ENCODE measurements at places on chromosomes 5 and 9.

GRCh38 chr9:7318920-7319319 lies 480.7 kb downstream of the DMAC1 start:
- DNase-seq: no peak

DNA sequence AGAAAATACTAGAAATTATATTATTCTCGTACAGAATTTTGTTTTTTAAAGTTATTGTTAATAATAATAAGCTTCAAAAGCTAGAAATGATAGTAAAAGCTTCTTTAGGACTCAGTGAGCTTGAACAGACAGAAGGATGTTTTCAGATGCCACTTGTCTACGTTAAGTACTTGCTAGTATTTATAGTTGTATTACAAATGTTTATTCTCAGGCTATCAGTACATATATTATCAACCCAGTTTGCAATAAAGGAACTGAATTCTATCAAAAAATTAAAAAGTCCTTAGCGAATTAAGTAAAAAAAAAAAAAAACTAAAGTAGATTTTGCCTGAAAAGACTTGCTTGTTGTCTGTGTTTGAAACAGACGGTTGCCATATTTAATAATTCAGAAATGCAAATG lies 23.9 kb downstream of the HCN1 start:
- no peak for DNase-seq

GRCh38 chr9:4065054-4065453 lies 234.8 kb downstream of the GLIS3 start:
- no peak for DNase-seq

- no peak for DNase-seq
These were observed at the start of gene GPX8 for GRCh38 chr5:55159763-55160492. Gene GPX8 (plus strand): TSS chr5:55160171. CDS start chr5:55160193, 22 bp downstream.

DNA sequence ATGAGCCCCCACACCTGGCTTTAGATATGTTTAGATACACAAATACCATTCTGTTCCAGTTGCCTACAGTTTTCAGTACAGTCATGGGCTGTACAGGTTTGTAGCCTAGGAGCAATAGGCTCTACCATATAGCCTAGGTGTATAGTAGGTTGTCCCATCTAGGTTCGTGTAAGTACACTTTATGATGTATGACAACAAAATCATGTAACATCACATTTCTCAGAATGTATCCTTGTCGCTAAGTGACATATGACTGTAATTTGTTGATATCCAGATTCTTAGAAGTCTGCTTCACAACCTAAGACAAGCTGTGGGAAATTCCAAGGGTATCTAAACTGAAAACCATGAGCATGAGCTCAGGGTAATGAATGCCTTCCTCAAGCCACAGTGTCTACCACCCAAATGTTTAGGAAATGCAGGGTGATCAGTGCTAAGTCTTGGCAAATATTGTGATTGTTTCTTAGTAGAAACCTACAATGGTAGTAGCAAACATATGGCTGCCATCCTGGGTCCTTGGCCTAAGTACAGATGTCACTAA lies 8.4 kb downstream of the ECM2 start:
- DNase-seq: no peak

- DNase-seq: no peak
These were observed 2.0 kb upstream of the C1QTNF3 start for GRCh38 chr5:34045023-34045422.

- no peak for DNase-seq
These were observed 107.3 kb downstream of the ZNF608 start for GRCh38 chr5:124639095-124639665.

DNA sequence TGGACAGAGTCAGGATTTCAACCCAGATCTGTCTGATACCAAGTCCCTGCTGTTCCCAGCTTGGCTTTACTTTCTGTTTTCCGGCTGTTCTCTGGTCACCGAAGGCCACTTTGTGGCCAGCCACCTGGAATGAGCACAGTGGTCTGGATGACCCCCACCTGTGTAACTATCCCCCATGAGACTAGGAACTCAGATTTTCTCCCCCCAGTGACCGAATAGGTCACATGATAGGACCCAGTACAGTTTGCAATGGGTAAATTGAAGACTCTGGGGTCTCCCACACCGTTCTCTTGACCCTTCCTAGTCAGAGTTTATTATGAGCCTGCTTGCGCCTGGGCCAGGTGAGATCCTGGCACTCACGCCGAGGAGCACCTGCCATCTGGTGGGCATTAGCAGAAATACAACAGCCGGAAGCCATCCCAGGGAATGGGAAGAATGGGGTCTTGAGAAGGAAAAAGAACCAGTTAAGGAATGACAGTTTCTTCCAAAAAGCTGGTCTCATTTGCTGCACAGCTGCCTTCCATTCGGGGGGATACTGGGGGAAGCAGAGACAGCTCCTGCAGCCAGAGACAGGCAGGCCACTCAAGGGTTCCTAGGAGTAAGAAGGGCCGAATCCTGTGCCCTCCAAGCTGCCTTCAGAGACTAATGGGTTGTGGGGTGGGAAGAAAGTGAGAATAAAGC lies 7.1 kb downstream of the PHYHD1 start:
- peak; percentile 35 for DNase-seq

DNA sequence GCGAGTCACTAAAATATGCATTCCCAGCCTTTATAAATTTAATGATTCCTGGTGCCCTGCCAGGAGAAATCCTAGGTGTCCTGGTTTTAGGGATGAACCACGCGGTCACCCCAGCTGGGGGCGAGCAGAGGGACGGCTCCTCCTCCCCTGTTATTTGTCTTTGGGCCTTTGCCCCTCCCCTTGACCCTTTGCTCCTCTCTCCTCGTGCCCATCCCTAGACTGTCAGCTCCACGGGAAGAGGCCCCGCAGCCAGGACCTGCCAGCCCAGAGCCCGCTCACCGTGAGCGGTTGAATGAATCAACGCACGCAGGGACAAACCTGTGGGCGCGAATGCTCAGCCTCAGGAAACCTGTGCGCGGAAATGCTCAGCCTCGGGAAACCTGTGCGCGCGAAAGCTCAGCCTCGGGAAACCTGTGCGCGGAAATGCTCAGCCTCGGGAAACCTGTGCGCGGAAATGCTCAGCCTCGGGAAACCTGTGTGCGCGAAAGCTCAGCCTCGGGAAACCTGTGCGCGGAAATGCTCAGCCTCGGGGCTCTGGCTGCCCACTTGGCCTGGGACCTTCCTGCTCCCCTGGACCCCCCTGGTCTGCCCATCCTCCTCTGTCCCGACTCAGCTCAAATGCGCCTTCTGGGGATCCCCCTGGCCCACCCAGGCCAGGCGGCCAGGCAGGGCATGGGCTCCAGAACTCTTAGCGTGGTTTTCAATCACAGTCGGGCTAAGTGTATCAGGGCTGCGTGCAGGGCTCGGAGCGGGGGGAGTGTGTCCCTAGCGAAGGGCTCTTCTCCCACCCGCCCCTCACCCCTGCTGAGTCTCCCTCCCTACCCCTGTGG lies 140.5 kb upstream of the COL5A1 start:
- no peak for DNase-seq

DNA sequence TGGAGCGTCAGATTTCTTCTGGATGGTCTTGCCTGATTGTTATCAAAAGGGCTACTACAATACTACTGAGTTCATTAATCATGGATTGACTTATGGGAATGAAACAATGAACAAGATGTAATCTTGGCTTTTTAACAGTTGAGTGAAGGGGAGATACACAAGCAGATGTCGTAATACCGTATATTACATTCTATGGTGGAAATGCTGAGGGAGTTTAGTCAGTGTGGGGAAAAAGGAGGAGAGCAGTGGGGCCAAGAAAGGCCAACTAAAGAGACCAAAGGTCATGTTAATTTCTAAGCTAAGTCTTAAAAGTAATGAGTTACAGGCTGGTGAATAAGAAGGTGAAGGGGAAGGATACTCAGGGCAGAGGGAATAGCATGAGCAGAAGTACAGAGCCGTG lies 29.0 kb upstream of the PSAT1 start:
- no peak for DNase-seq

DNA sequence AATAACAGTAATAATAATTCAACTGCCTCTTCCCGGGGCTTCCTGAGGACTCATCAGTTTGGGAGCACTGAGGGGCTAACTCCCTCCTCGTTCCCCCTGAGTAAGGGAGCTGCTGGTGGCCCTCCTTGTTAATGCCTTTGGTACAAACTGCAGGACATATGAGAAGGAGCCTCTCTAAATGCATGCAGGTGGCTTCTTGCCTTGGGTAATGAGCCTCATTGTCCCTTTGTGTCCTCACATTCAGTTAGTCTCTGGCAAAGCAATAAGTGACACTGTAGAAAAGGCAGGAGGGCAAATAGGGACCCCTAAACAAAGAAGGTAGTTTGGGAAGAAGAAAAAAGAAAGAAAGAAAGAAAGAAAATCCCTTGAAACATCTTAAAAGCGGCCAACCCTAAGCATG lies 95.4 kb upstream of the ERCC6L2 start:
- no peak for DNase-seq

GRCh38 chr5:62701036-62701435 lies 122.4 kb downstream of the LRRC70 start:
- no peak for DNase-seq

DNA sequence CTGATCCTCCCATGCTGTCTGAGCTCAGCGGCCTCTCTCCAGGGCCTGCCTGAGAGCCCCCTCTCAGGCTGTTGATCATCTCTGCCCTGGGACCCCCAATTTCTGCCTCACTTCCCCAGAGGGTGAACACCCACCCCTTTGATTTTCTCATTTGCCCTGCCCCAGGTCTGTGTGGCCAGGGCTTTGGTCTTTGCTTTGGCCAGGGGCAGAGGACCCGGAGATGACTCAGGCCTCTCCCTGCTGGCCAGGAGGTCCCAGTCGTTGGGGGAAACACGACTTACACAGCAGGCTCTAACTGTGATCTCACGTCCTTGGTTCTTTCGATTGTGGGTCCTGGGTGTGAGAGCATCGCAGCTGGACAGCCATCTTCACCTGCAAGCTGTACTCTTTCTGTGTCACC lies 1.1 kb upstream of the ADAMTS2 start:
- DNase-seq: no peak

- DNase-seq: peak; percentile 79
These were observed 7.4 kb downstream of the B4GALT1 start for GRCh38 chr9:33159777-33160127.

- peak; percentile 4 for DNase-seq
These were observed 1173.4 kb upstream of the ACO1 start for GRCh38 chr9:31210978-31211570.

DNA sequence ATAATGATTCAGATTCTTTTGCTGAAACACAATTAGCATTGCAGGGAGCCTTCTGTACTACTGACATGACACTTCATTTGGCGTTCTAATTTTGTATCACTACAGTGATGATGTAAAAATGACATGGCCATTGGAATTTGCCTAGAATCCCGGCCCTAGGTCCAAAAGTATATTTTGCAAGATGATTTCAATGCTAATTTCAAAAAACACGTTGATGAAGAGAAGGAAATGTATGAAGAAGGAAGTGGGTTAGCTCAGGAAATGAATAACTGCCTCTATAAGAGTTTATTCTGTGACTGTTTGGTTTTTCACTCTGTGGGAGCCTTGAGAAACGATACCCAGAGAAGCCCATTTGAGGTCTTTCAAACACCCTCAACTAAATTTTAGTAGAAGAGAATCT lies 59.3 kb downstream of the OSTF1 start:
- no peak for DNase-seq

- DNase-seq: no peak
These were observed 17.6 kb downstream of the FAM169A start for GRCh38 chr5:74848553-74849025.

DNA sequence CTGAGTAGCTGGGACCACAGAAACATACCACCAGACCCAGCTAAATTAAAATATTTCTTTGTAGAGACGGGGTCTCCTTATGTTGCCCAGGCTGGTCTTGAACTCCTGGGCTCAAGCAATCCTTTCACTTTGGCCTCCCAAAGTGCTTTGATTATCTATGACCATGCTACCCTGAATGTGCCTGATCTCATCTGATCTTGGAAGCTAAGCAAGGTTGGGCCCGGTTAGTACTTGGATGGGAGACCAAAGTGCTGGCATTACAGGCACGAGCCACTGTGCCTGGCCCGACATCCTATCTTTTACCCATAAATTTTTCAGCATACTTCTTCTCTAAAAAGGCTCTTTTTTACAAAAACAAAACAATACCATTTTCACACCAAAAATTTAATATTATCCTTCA lies 137.0 kb upstream of the LRRTM2 start:
- DNase-seq: no peak

DNA sequence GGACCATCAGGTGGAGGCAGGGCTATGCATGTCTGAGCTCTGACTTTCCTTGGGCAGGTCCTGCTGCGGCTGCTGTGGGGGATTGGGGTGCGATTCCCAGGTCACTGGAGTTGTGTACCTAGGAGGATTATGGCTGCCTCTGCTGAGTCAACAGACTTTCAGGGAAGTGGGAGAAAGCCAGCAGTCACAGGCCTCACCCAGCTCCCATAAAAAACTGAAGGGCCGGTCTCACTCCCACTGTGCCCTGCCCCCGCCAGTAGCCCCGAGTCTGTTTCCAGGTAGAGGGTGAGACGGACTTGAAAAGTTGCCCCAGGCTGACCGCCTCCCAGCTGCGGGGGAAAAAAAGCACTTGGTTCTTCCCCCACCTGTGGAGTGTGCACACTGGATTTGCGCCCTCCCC lies 76.7 kb downstream of the FAM170A start:
- DNase-seq: no peak

DNA sequence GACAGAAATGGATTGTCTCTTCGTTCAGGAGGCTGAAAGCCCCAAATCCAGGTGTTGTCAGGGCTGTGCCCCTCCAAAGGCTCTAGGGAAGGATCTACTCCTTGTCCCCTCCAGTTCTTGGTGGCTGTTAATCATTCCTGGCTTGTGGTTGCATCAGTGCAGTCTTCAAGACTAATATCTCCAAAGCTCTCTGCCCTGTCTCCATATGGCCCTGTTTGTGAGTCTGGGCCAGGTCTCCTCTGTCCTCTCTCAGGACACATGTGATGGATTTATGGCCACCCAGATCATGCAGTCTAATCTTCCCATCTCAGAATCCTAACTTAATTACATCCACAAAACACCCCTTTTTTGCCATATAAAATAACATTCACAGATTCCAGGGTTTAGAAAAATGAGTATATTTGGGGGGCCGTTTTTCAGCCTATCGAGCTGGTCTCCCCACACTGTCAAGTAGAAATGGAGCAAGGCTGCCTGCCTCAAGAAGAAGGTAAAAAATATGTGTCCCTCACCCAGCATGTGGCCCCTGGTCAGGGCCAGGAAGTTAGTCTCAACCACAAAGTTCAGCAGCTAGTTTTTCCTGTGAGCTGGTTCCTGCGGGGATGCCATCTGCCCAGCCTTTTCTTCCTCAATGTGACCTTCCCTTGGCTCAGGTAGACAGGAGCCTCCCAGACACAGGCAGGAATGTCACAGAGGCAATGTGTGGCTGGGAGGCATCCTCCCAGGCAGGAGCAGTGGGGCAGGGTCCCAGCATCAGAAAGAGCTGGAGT lies 509.4 kb downstream of the IRX1 start:
- no peak for DNase-seq

- no peak for DNase-seq
These were observed 56.5 kb upstream of the SPATA31D4 start for GRCh38 chr9:81871695-81872094.

- no peak for DNase-seq
These were observed 721 bp downstream of the GRIA1 start for GRCh38 chr5:153491038-153491744.

DNA sequence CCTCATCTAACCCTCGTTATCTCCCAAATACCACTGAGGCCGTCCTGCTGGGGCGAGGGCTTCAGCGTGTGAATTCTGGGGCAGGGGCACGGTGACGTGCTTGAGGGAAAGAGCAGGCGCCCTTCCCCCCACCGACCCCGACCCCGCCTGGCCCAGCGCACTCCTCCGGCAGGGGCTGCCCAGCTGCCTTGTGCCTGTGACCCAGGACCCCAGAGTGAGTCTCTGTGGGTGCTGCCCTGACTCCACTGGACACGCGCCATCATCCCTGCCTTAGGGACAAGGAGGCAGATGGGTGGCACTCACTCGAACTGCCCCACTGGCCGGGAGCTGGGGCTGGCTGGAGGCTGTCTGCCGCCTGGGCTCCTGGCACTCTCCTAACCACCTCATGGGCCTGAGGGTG lies 136.2 kb upstream of the LPCAT1 start:
- DNase-seq: no peak
